CD4-positive, alpha-beta T cell treated with Interleukin-15 for 4 hours (primary cell): ENCODE measurements at places on chromosomes 4 and X.

DNA sequence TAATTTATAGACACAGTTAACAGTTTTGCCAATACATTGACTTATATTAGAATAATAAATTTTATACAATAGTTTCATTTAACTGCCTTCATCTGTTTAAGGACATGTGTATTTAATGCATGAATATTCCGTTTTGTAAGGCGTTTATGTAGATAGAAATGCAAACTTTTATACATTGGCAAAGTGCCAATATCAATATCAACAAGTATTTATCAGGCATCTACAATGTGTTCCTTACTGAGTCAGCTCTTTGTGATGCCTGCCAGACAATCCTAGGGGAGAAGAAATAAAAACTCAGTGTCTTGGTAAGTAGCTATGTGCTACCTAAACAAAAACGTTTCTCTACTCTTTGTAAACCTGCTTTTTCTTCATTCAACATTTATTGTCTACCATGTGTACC, 1142.2 kb downstream of the C4orf33 start:
- DNase-seq = no peak

- DNase-seq = no peak
These were observed 12.6 kb downstream of the C4orf54 start for GRCh38 chr4:99645036-99645435.

- no peak for DNase-seq
These were observed 631 bp downstream of the EVC start for GRCh38 chr4:5711479-5712184.

- no peak for DNase-seq
These were observed 125.3 kb downstream of the UBE2K start for GRCh38 chr4:39823191-39823590.

DNA sequence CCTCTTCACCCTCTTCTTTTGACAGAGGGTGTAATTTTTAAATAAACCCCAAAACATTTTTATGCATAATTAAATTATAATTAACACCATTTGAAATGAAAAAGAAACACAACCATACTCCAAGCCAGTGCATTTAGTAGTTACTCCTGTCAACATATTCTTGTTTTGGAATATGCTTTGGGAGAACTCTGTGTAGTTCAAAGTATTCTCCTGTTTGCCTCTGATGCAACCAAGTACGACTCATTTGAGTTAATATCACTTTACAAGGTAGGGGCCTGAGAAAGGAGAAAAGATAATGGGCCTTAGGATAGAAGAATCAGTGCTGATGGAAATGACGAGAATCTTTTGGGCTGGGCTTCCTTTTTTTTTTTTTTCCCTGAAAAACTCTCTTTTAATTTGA, 2.7 kb downstream of the PTPN13 start:
- DNase-seq = no peak

GRCh38 chr4:184313702-184314659, 96.3 kb upstream of the ENPP6 start:
- no peak for DNase-seq

DNA sequence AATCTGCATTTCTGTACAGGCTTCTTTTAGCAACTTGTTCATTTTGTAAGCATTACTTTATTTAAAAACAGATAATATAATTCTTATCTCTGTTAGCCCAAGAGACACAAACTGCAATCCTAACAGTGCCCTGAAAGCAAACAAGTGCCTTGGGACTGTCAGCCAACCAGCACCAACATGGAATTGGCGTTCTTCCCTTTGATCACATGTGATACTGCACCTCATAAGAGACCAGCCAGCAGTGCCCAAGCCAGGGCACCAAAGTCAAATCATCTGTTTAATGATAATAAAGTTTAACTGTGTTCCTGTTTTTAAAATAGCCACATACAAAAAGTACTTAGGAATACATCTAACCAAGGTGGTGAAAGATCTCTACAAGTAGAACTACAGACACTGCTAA, 223.2 kb downstream of the PRDM5 start:
- no peak for DNase-seq

- peak; percentile 68 for DNase-seq
These were observed 4.2 kb upstream of the TMSB4X start for GRCh38 chrX:12970691-12971202.

GRCh38 chrX:3787856-3788255, 74.4 kb upstream of the PRKX start:
- no peak for DNase-seq

DNA sequence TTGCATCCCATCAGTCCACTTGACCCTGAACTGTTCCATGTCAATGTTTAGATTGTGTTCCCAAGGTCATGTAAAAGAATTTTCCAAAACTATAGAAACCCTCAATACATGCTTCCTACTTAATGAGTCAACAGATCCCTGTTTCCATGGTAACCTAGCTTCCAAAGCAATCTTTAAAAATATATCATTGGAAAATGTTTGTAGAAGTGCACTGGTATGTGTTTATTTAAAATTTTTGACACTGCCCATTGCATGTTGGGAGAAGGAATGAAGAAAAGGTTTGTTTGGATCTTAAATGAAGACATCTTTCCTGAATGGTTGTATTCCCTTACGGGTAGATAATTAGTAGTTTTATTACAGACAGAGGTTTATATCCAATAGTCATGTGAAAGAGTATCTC, 345.3 kb downstream of the GABRG1 start:
- DNase-seq = no peak

DNA sequence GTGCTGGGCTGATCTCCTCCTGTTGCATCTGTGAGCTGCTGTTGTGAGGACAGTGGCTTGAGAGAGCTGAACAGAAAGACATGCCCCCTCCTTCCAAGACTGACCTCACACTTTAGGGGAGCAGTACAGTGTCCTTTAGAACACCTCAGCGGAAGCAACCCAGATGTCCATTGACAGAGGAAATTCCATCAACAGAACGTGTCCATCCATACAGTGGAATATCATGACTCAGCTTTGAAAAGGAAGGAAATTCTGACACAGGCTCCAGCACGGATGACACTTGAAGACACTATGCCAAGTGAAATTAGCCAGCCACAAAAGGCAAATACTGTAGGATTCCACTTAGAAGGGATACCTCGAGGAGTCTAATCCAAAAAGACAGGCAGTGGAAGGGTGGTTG, 103.5 kb downstream of the GPR143 start:
- DNase-seq = no peak

DNA sequence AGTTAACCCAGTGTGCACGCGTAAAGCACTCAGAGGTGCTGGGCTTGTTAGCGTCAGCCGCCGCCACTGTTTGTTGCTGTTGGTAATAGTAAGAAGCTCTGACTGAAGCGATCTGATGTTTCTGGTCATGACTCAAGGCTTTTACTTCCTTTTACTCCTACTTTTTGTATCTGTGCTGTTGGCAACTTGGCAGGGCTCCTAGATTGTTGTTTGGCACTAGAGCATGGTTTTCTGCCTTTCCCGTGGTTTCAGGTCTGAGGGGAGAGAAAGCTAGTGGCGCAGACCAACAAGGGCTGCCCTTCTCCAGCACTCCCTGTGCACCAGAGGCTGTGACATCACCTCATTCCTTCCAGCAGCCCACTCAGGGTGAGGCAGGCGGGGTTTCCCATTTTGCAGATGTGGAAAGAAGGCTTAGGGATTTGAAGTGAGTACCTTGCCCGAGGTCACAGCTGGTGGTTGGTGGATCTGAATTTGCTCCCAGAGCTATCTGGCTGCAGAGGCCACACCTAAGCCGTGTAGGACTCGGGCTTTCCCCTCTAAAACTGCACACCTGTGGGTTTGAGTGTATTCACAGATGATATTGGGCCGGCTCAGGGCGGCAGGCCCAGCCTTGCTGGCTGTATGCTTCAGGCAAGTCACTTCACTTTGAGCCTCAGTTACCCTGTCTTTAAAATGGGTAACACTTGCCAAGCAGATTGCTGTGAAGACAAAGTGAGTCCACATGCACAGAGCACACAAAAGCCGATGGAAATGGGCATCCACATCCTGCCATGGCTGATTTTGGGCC, 51.2 kb upstream of the TADA2B start:
- DNase-seq = no peak

DNA sequence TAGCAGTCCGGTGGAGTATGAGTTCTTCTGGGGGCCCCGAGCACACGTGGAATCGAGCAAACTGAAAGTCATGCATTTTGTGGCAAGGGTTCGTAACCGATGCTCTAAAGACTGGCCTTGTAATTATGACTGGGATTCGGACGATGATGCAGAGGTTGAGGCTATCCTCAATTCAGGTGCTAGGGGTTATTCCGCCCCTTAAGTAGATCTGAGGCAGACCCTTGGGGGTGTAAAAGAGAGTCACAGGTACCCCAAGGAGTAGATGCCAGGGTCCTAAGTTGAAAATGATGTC, 852 bp downstream of the MAGEH1 start:
- DNase-seq = no peak

DNA sequence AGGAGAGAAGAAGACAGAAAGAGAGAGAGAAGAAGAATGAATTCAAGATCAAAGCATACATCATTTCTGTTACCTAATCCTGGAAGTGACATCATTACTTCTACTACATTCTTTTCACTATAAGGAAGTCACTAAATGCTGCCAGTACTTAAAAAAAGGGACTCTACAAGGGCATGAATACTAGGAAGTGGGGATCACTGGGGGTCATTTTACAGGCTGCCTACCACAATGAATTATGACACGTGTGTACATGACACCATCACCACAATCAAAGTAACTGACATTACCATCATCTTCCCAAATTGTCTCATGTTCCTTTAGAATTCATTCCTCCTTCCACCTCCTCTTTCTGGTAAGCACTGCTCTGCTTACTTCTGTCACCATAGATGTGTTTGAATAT, 227.0 kb downstream of the CPE start:
- no peak for DNase-seq

DNA sequence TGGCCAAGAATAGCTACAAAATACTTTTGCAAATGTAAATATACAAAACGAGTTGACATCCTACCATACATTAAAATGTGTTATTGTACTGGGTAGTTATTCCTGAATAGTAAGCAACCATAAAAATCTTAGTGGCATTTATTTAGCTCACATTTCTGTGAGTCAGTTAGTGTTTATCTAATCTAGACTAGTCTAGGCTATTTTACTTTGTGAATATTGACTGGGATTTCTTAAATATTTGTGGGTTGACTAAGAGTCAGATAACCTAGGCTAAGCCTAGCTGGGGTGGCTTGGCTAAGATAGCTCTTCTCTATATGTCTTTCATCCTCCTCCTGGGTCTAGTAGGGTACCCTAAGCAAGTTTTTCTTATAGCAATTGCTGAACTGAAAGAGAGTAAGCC, 543.8 kb upstream of the DIAPH2 start:
- DNase-seq = no peak

DNA sequence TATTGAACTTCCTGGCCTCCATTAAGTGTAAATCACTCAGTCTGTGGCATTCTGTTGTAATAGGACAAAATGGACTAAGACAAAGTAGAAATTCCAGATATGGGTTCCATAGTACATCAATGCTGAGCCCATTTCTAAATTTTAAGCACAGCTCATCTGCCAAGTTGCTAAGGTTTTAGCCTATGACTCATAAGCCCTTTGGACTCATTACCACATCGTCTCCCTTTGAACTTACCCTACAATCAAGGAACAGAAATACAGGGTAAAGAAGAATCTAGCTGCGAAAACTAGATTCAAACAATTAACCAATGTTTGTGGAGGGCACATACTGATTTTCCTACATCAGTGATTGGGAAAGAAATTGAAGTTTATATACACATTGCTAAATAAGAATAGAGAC, 31.8 kb downstream of the NAA11 start:
- DNase-seq = no peak

DNA sequence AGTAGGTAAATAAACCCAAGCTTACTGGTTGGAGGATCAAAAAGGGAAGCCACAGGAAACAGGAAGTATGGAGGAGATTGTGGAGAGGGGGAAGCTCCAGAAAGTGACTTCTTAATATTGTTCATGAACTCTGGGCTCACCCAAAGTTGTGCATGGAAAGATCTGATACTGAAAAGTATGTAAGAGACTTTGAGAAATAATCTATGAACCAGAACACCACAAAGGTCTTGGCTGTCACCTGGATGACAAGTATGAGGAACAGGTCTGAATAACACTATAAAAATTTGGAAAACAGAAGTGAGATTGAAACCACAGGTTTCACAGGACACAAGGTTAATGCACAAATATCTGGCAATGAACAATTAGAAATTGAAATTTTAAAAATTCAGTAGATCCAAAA, 567.4 kb downstream of the INPP4B start:
- no peak for DNase-seq

GRCh38 chrX:86148024-86148511, at the start of gene DACH2:
DACH2 (plus strand) TSS chrX:86148451.
- DNase-seq = peak; percentile 22

DNA sequence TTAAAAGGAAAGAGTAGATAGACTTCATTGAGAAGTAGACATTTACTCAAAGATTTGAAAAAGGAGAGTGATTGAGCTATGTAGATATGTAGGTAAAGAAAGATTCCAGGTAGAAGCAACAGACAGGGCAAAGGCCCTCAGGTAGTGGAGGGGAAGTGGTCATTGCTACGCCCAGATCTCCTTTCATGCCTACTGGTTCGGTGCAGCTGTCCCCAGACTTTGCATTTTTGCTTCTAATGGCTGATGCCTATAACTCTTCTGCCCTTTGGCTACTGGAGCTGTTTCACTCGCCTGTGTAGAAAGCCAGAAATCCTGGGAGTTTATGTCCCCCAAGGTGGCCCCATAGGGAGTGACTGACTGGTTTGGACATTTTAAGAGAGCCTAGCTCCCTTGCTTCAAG, 16.9 kb upstream of the ARMCX2 start:
- DNase-seq = no peak

DNA sequence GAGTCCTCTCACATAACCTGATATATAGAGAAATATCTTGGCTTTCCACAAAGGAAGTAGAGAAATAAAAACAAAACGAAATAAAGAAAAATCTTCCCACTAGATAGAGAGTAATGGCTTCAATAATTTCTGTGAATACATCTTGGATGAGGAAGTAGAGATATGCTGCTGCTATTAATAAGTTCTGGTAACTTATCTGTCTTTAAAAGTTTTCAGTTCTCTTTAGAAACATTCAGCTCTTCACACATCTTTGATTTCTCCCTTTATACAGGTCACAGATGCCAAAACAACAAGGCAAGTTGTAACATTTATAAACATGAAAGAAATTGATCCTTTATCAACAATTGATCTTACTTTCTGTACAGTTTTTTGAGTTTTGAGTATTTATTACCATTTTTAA, 615.8 kb downstream of the TRAM1L1 start:
- DNase-seq = no peak
